Erythroblast (primary cell): ENCODE measurements at places on chromosomes 12 and 14.

DNA sequence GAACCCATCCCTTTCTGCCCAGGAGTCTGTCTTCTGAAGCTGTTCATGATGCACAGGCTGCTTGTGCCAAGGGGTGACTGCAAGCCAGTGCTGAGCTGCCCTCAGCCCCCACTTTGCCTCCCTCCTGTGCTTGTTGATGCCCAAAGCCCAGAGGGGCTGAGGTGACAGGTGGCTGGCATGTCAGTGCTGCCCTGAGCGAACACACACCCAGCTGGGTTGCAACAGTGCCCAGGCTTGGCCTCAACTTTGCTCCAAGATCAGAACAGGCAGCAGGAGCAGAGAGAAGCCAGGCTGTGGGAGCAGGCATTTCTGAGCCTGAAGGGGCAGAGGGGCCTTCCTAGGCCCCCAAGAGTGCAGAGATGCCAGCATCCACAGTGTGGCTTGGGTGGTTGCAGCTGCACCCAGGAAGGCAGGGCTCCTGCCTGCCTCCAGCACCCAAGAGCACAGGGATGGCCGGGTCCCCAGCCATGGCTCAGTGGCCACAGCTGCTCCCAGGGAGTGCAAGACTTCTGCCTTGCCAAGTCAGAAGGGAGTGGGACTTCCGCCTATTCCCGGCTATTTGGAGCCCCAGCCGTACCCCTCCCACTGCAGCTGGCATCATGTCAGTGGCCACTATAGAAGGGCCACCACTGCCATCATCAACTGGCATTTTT lies 83.1 kb downstream of the SLC16A7 start:
- DNase-seq, result no peak

- DNase-seq, result no peak
These were observed 29.4 kb upstream of the PLEKHG3 start for GRCh38 chr14:64674829-64675228.

- DNase-seq, result no peak
These were observed 71.2 kb downstream of the GALNT4 start for GRCh38 chr12:89453121-89453978.

- DNase-seq, result no peak
These were observed 15.6 kb downstream of the JDP2 start for GRCh38 chr14:75443203-75443969.

- peak; percentile 46 for DNase-seq
These were observed 80.0 kb upstream of the DBX2 start for GRCh38 chr12:45130881-45131281.

DNA sequence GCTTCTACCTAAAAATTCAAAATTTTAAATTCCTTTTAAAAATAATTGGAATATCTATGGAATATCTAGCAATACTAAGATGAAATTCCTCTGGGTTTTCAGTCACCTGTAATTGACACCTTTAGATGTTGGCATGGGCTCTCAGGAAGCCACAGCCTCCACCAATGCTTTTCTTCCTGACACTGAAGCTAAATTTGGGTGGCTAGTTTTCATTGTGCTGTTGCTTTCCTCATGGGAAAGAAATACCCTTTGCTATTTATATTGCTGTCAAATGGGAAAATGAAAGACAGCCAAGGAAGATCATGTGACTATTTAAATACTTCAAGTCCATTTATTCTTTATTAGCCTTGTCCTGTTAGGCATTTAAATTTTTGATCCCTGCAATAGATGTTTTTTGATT lies 313.0 kb downstream of the NAV3 start:
- DNase-seq, result no peak

DNA sequence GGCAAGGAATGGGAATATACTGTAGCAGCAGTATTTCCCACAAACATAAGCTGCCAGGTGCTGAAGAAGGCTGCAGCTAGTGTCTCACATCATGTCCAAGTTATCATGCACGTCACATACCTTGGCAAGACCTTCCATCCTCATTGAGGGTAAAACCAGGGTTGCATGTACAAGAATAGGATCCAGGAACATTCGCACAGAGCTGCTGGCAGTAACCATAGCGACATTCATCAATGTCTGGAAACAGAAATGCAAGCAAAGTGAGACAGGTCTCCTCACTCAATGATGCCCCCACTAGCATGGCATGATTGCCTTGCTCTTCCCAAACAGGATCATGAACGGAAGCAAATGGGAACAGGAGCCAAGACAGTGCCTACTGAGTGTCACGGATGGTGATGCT lies 23.8 kb upstream of the TC2N start:
- no peak for DNase-seq

GRCh38 chr14:69900603-69901002 lies 21.4 kb downstream of the SMOC1 start:
- DNase-seq, result no peak

DNA sequence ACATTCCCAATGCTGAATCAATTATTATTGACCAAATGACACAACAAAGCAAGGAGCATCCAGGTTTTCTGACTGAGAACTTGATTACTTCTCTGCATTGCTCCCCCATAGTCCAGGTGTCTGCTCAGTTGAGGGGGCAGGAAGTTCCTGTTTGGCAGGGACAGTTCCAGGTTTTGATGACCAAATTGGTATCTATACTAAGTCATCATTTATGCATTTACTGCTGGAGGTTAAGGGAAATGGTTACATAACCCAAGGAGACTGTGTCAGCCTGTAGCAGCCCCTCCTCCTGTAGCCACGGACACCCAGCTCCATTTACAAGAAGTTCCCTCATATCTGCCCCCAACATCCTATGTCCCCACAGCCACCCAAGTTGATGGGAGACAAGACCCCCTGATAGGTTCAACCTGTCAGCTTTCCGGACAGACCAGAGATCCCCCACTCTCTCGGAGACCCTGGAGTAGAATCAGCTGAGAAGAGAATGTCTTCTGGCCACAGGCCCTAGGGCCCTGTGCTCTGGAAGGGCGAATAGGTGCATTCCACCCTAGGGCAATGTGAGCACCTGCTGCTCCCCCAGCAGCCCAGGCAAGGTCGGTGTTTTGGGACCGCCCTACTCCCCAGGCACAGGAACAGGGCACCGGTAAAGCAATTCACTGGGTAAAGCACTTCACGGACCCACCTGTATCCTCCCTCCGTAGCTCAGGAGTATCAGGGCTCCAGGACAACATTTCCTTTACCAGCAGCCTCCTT lies 23.6 kb downstream of the IRF2BPL start:
- DNase-seq, result no peak

DNA sequence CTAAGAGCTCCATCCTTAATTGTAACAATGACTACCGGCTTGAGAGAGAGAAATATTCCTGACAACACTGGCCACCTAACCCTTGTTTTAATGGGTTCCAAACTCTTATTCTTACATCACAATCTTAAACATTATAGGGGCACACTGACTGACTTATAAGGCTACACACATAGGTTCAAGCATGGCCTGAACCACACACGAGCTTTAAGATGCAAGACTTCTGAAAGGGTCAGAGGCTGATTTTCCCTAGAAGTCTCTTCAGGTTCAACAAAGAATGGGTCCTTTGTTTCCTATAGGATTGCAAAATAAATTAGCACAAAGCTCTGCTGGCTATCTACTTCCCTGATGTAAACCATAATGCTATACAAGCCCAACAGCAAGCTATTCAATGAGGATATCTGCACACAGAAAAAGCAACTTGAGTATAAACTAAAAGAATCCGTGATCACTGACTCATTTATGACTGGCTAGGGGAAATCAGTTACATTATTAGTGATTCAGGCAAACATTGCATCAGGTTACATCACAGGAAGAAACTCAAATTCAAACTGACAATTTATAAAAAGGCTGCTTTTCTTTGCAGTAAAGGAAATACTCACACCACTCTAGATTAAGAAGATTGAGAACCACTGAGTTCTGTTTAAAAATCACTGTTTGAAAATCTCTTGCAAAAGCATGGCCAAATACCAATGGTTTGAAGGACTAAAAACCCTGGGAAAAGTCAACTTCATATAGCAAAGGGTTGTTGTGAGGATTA lies 8.5 kb downstream of the BTG1 start:
- peak; percentile 3 for DNase-seq

GRCh38 chr12:93380480-93381121 lies 2.9 kb downstream of the NUDT4 start:
- DNase-seq, result peak; percentile 72

- no peak for DNase-seq
These were observed 37.2 kb downstream of the PKP2 start for GRCh38 chr12:32859389-32859788.

DNA sequence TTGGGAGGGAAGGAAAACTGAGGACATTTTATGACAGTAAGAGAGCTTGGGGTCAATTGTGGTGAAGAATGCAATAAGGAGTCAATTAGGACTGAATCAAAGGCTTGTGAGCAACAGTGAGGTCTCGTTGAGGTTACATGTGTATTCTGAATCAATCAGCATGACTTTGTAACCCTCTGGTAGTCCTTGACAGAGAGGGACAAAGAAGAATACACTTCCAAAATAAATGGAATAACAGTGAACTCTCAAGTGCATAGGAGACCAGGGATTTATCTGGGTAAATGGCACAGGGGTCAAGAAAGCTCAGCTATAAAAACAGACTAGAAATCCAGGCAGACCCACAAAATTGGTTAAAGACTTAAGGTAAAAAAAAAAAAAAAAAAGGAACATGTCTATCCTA lies 85.1 kb upstream of the NAV3 start:
- no peak for DNase-seq

GRCh38 chr12:76341436-76342030 lies 6.7 kb downstream of the BBS10 start:
- no peak for DNase-seq

DNA sequence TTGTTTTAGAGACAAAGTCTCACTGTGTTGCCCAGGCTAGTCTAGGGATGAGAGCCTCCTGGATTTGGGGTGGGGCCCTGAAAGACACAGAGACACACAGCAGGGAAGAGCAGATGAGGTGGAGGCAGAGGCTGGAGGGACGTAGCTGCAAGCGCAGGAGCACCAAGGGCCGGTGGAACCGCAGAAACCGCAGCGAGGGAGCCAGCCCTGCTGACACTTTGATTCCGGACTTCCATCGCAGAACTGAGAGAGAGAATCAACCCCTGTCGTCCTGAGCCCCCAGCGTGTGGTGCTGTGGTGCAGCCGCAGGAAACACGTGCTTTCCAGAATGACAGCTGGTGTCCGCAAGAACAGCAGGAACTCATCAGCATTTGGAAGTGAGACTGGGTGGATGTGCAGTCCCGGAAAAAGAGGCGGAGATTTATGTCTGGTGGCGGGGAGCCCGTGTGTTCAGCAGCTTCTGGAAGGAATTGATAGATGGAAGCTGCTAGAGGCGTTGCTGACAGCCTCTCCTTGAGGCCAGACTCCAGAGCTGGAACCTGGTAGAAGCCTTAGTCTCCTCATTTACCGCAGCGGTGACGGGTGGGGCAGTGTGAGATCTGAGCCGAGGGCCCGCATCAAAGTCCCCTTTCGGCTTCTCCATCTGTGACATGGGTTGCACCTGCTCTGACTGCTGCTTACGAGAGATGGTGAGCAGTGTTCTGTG lies 21.9 kb upstream of the KLC1 start:
- DNase-seq, result peak; percentile 35

DNA sequence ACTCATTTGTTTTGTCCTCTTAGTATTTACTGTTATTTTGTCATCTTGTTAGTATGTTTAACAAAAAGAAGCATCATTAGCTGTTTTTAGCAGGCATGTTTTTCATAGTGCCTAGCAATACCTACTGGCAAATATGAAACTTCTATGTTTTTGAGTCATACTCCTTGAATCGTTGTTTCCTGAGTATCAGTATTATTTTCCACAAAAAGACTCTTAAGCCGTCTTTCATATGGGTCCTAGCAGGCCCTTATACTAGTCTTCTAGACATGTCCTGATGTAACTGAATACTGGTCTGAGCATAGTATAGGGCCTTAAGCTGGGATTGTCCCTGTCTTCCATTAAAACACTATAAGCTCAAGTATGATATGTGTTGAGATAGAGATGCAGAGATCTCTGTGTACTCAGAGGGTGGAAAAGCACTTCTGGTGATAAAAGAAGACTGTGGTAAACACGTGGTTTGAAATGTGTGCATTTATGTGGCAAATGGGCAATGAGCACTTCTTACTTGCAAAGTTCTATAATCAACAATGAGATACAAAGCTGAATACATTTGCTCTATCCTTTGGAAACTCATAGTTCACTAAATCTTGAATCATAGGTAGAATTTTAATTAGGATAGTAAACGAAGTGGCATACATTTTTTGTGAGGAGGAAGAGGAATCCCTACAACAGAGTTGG lies 348.8 kb downstream of the PDZRN4 start:
- DNase-seq, result no peak

- no peak for DNase-seq
These were observed 411.6 kb upstream of the FBXO33 start for GRCh38 chr14:39843881-39844280.

DNA sequence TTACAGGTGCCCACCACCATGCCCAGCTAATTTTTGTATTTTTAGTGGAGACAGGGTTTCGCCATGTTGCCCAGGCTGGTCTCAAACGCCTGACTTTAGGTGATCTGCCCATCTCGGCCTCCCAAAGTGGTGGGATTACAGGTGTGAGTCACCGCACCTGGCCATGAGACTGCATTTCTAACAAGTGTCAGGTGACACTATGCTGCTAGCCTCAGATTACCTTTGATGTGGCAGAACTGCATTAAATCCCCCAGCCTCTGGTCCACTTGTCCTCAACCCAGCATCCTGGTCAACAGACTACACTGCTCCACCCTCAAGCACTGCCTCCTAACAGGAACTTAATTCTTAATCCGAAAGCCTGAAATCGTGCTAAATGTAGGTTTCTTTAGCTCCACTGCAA lies 13.1 kb downstream of the LGMN start:
- no peak for DNase-seq

DNA sequence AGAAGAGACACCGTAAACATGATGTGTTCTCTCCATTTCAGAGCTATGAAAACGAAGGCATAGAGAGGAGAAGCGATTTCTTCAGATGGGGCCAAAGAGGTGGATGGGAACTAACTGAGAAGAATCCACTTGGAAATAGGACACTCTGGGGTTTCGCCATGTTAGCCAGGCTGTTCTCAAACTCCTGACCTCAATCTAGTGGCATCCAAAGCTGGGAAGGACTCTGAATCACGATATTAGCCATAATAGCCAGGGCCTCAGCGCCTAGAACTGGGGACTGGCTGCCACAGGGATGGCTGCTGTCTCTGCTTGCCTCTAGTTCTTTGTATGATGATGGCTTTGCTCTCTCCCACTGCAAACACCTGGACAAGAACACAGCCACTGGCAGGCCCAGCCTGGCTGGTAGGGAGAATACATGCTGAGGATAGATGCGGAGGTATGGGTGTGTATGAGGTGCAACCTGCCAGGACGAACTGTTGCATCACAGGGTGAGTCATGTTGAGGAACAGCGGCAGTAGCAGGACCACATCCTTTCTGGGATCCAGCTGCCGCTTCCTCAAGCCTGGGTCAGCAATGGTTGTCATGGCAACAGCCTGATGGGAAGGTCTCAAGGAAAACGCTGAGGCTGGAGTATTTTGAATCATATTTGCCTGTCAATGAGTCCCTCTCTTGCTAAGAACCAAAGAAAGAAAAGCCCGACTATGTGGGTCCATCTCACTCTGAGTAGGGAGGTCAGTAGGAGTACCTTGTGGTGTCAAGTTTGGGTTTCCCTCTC lies 31.1 kb downstream of the CCDC177 start:
- DNase-seq, result peak; percentile 22

- no peak for DNase-seq
These were observed 222.7 kb downstream of the ERC1 start for GRCh38 chr12:1213618-1214205.
